ENCODE measurements at places on chromosomes 11 and 22. TPM values are rescaled to one million over a fixed set of nuclear protein-coding genes. Genes with fewer than 3 reads are reported as not detected.

The KDELR3 gene
- total RNA-seq, result 24.2 TPM

DNA sequence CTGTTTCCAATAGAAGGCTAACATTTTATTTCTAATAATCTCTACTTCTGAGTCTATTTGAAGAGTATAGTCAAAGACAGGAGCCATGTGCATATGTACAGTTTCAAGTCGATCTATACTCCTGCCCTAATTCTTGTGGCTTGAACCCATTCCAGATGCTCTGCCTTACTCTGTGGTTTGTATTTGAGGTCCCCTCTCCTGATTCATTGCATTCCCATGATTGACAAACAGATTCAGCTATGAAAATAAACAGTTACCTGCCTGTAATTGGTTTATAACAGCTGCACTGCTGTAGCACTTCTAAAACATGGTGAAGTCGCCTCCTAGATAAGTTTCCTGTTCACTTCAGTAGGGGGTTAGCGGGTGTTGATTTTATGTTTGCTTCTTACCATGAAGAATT, 138.7 kb downstream of the SOX6 start:
- no peak for DNase-seq
- H3K27me3 ChIP-seq, result no peaks in the 10 kb centered on the region
- no peaks in the 10 kb centered on the region for H3K4me1 ChIP-seq
- no peak overlapping the region for H3K4me3 ChIP-seq

The SGSM1 gene
- 5.1 TPM for total RNA-seq

GRCh38 chr11:1640076-1640946, 10.7 kb downstream of the KRTAP5-5 start:
- DNase-seq, result no peak
- H3K36me3 ChIP-seq, result no peaks in the 10 kb centered on the region
- H3K4me3 ChIP-seq, result no peak overlapping the region
- H3K4me1 ChIP-seq, result peaks cover 10% of the 10 kb centered on the region
- peaks cover 25% of the 10 kb centered on the region for H3K27me3 ChIP-seq
- no peak overlapping the region for H3K27ac ChIP-seq

GRCh38 chr11:46903846-46904245, 14.5 kb downstream of the LRP4 start:
- peaks cover 30% of the 10 kb centered on the region for H3K4me1 ChIP-seq
- H3K36me3 ChIP-seq, result no peaks in the 10 kb centered on the region
- H3K27ac ChIP-seq, result no peak overlapping the region
- H3K27me3 ChIP-seq, result no peaks in the 10 kb centered on the region
- no peak overlapping the region for H3K4me3 ChIP-seq

DNA sequence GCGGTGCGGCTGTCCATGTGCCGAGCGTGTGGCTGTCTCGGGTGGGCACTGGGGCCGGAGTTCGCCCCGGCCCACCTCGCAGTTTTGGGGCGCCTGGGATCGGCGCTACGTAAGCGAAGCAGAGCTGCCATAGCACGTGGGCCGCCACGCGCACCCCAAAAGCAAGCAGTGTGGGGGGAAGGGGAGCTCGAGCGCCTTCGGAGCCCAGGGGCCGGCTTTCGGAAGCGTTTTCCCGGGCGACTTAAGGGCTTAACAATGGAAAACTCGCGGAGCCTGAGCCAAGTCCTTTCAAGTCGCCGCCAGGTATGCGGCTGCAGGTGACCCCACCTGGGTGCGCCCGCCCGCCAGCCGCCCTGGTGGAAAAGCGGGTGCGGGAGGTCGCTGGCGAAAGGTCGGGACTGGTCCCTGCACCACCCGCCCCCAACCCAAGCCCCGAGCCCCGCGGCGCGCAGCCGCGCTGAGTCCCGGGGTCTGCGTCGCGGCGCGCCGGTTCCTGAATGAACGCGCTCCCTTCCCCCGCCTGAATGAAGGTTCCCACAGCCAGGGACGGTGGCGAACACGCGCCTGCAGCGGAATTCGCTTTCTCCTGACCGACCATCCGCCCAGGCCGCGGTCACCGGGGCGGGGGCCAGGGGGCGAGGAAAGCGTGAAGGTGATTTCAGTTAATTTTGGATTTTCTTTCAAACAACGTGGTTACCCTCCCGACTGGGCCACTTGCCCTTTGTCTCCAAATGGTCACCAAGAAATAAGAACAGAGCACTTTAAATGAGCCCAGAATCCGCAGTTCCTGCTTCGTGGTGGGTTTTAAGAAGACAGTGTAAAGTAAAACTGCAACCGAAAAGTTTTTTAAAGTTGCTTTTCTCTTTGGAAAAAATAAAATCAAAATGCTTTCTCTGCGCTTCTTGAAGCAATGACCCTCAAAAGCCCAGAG, 2.8 kb upstream of the CCND1 start:
- peaks cover 4% of the 10 kb centered on the region for H3K36me3 ChIP-seq
- peak overlapping the region; percentile 89 for H3K4me3 ChIP-seq
- peaks cover 13% of the 10 kb centered on the region for H3K4me1 ChIP-seq
- peak; percentile 81 for DNase-seq
- H3K27ac ChIP-seq, result peak overlapping the region; percentile 98
- H3K27me3 ChIP-seq, result peaks cover 13% of the 10 kb centered on the region

- no peak for DNase-seq
- no peak overlapping the region for H3K27ac ChIP-seq
- H3K4me3 ChIP-seq, result no peak overlapping the region
- H3K27me3 ChIP-seq, result no peaks in the 10 kb centered on the region
Measured at GRCh38 chr11:17522655-17523054, 21.6 kb downstream of the USH1C start.
